ENCODE measurements at places on chromosomes 4 and X. TPM values are rescaled to one million over a fixed set of nuclear protein-coding genes. Genes with fewer than 3 reads are reported as not detected.

USP26 gene
- not detected for total RNA-seq

USP51 gene
- 0.40 TPM for total RNA-seq

GAGE12J gene
- not detected for total RNA-seq

CFP gene
- 0.48 TPM for total RNA-seq

STPG2 gene
- total RNA-seq: 0.20 TPM

ZFP42 gene
- not detected for total RNA-seq

CCSER1 gene
- 1.2 TPM for total RNA-seq

GLOD5 gene
- 0.52 TPM for total RNA-seq

SPANXB1 gene
- total RNA-seq: not detected

ZCCHC12 gene
- total RNA-seq: not detected

GRCh38 chrX:11397680-11398079, 104.5 kb downstream of the AMELX start:
- ATAC-seq: no peak

DNA sequence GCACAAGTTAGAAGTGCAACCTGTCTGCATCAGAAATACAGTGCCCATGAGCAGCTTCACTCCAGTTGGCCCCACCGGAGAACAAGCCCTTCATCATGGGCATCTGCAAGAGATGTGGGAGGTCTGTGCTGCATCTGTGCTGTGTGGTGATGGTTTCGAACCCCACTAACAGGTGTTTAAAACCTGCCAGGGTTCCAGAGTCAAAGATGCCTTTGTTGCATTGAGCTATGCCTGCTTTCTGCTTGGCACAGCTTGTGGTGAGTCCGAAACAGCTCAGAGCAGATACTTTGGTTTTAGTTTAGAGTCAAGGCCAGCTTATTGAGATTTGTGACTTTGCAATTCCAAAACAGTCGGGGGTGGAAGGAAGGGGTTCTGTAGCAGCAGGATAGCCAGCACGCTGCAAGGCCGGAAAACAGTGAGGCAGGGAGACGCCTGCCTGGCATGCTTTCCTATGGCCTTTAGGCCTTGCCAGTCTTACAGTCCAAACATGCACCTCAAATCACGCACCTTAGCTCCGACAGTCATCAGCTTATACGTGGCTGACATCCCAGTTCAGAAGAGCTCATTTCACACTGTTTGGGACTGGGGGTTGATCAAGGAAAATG, 21.8 kb downstream of the MAGEA9 start:
- ATAC-seq: no peak

DNA sequence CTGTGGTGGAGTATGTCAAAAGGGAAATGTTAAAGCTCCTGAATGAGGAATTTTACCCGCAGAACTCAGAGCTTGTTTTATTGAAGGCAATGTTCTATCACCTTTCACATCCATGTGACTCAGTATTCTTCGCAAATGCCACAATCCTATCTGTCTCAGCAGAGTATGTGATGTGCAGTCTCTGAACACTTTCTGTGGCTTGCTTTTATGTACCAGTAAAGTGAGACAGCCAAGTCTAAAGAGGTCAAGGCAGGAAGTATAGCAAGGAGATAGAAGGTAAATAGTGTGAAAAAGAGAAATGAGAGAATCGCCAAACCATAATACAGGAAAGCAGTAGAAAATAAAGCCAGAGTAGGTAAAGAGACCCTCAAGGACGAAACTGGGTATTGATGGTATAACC, 515.8 kb downstream of the RAB28 start:
- no peak for ATAC-seq

DNA sequence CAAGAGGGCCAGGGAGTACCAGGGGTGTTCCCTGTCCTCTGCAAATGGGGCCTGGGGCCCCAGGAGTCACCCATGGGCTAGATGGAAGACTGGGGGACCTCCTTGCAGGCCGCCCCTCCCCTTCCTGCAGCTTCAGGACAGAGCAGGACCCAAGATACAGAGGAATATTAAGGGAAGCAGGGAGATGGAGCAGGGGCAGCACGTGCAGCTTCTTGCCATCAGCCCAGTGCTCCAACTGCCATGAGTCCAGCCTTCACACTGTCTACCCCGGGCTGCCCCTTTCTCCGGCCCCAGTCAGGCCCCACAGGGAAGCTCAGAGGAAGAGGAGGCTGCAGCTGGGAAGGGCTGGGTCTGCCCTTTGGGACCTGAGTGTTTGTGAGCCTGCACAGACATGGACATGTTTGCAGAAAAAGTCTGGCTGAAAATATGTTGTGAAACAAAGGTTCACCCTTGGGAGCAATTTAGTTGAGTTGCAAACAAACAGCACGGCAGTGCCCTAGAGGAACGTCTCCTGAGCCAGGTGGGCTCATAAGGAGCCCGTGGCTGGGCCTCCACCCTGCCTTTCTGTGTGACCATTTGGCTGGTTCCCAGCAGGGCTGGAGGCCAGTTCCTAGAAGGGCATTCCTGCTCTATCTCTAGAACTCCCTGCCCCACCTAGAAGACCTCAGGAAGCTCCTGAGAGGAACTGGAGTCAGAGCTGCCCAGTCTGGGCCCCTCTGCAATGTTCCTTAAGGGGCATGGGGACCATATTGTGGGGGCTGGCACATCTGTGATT, 8.9 kb downstream of the FATE1 start:
- no peak for ATAC-seq

GRCh38 chr4:25892796-25893195, 21.2 kb upstream of the SMIM20 start:
- no peak for ATAC-seq

DNA sequence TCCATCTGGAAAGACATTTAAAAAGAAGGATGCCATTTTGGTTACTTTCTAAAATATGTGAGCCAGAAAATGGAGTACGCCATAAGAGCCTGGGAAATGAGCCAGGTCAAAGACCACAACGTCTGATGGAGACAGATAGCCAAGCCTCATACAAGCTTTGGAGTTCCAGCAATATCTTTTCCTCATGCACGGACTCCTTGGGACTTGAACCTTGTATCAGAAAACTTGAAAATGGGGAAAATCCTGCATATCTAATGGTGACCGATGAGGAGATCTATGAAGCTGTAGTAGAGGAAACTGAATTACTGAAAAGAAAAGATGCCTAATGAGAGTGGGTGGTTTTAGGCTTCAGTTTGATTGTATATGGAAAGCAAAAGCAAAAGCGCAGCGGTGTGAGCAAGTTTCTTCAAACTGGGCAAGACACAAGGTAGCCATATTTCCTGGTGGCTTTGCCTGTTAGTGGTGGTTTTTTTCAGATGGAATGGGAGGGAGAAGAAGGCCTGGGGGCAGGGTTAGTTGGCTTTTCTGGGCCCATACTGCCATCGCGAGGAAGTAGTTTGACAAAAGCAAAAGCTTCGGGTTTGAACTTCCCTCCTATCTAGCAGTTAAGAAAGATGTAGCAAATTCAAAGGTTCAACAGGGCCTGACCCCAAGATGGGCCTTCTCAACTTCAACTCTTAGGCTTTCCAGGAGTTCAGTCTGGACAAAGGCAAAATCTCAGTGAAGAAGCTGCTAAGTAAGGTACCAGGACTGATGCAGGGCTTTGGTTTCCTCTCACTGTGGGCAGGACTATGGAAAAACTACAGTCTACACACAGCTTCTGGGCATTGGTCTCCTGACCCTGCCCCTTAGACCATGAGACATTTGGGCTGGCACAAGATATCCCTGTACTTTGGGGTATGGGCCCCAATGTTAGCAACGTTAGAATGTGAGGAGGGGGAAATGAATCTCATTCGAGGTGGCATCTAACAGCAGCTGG, 210.0 kb upstream of the STK26 start:
- peak; percentile 90 for ATAC-seq

- peak; percentile 32 for ATAC-seq
Observed at GRCh38 chr4:138241281-138242075, 671 bp downstream of the SLC7A11 start.

DNA sequence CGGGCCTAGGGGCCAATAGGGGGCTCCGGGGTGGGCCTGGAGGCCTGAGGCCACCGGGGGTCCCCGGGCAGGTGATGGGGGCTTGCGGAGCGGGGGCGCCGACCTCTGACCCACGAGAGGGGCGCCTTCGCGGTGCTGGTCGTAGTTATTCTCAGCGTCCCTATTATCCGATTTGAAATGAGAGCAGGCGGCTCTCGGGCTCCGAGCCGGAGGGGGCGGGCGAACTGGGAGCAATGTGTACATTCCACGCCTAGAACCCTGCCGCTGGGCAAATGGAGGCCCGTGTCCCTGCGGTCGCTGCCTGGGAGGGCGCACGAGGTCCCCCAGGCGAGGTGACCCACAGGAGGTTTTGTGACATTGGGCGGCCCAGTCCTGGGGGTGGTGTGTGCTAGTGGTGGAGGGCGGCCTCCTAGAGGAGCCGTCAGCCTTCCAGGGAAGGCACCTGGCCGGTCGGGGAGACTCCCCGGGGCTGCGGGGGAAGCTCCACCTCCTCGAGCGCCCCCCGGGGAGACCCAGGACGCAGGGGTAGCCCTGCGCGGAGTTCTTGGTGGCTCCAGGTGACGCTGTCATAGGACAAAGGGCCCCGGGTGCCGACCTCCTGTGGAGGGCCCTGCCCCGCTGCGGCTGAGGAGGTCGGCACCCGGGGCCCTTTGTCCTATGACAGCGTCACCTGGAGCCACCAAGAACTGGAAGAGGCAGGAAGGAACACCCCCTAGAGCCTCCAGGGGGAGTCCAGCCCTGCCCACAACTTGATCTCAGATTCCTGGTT, 102.6 kb upstream of the PRKX start:
- peak; percentile 13 for ATAC-seq

DNA sequence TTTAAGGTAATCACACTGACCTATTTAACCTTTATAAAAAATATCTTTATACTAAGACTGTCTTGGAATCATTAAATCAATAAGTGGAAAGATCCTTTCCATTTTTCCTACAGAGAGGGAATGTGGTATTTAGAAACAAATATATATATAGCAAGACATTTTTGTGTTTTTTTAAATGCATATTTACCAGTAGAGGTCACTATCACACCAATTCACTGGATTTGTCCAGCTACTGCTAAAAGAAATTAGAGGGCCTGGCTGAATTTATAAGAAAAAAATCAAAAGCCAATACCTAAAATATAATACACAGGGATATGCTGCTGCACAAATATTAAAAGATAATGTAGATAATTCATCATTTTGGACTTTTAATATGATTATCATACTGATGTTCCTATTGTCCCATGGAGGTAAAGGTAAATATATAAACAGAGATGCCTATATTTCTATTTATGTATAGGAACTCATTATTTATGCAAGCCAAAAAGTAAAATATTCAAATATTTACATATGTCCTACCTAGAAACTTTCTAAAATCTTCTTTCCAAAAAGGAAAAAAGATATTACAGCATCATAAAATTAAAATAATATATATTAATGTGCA, 69.5 kb downstream of the PDE5A start:
- no peak for ATAC-seq

- peak; percentile 54 for ATAC-seq
Observed at GRCh38 chr4:73707918-73708577, 32.3 kb upstream of the CXCL8 start.

- no peak for ATAC-seq
Observed at GRCh38 chr4:170083541-170083940, 6.2 kb downstream of the AADAT start.

DNA sequence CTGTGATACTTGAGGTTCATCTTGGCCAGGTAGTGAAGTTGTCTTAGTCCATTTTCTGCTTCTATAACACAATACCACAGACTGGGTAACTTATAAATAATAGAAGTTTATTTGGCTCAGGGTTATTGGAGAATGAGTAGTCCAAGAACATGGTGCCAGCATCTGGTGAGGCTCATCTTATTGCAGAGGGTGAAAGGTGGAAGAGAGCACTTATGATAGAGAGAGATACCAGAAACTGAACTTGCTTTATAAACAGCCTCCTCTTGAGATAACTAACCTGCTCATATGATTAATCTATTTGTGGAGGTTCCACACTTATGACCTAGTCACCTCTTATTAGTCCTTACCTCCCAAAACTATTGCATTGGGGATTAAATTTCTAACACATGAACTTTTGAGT, 1.6 kb downstream of the C4orf51 start:
- no peak for ATAC-seq

GRCh38 chr4:80302616-80303223, 32.8 kb upstream of the CFAP299 start:
- ATAC-seq: no peak

GRCh38 chrX:9923357-9923756, 43.8 kb upstream of the CLDN34 start:
- ATAC-seq: no peak

DNA sequence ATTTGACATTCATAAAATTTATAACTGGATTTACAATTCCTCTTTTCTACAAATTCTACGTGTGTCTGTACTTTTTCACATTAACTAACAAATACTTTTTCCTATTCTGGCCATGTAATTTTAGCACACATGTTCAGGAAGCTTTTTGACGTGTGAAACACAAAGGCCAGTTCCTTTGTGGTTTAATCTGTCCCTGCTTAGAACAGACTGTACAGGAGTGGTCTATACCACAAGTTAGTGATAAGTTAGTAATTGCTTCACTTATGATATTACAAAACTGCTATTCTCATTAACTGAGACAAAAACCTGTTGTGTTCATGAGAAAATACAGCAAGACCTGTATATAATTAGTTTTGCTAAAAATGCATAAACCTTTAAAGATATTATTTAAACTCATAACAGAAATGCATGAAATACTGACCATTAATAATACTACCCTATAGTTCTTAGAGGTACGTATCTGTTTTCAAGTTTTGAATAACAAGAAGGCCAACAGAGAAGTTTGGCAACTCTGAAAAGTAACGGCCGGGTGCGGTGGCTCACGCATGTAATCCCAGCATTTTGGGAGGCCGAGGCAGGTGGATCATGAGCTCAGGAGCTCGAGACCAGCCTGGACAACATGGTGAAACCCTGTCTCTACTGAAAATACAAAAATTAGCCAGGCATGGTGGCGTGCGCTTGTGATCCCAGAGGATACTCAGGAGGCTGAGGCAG, 13.7 kb upstream of the AREG start:
- no peak for ATAC-seq

DNA sequence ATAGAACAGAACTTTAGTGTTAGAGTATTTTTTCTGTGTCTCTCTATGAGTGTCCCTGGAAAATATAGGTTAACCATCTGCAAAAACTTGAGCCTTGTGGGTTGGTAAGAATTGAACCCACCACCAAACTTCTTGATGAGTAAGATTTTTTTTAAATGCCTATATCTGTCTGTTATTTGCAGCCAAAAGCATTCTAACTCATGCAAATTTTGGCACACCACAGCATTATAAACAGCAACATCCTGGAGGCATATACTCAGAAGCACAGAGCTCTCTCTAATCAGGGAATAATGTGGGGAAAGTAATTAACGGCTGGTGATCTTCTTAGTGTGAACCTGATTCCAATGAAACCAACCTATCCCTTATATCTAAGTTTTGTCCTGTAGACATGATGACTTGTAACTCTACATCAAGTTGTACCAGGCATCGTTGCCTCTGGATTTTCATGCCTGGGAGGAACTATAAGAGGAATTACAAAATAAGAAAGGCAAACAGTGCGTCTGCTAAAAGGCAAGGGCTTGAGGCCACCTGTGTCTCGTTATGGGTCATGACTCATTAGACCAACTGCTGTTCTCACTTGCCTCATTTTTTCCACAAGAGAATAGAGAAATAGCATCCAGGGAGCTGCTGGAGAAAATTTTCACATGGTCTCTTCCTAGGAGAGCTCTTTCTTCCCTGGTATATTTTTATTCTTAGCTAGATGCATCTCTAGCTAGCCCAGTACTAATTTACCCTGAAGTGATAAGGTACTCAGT, 202.4 kb downstream of the CHIC2 start:
- no peak for ATAC-seq
